Motor neuron (in vitro differentiated cells): ENCODE measurements at places on chromosomes 6 and 20. TPM values are rescaled to one million over a fixed set of nuclear protein-coding genes. Genes with fewer than 3 reads are reported as not detected.

The HLA-DRB1 gene
- not detected in 2 replicates for total RNA-seq

The IPCEF1 gene
- 0.62 and 0.97 TPM in 2 replicates for total RNA-seq

GRCh38 chr6:158165919-158166416 is 2.1 kb downstream of the SERAC1 start:
- ATAC-seq: no peak

The PSORS1C2 gene
- 0.38 TPM in 1 of 2 replicates, not detected in the other for total RNA-seq

GRCh38 chr6:169921853-169922824 is 170.7 kb downstream of the ERMARD start:
- ATAC-seq: peak; percentile 76

The STMND1 gene
- 0.15 TPM in 1 of 2 replicates, not detected in the other for total RNA-seq

The MUC21 gene
- 0.14 and 0.26 TPM in 2 replicates for total RNA-seq

The SMAP1 gene
- total RNA-seq: 25.0 and 25.6 TPM in 2 replicates

The GPANK1 gene
- 15.5 and 17.8 TPM in 2 replicates for total RNA-seq

DNA sequence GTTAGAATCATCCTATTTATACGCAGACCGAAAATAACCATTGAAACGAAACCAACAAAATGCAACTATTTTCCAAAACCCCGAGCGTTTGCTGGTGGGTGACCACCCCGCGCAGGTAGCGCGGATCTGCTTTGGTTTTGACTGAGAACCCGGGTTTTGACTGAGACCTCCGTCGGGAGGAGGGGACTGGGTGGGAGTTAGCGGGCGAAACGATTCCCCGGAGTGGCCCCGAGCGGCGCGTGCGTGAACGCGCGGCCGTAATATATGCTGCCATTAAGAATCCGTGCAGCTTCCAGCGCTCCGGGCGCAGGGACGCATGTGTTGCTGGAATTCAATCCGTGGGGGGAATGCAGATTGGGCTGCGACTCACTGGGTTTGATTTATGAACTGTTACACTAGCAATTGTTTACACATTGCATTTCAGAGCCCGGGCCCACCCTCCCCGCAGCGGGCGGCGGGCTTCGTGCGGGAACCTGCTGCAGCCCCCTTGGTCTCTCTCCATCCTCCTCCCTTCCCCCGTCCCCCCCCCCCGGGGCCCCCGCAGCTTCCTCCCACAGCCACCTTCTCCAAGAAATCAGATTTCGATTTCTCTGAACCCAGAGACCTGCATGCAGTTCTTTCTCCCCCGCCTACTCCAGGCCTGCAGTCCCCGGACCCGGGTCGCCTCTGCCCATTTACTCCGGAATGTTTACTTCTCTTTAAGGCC is 9.9 kb downstream of the NRN1 start:
- peak; percentile 71 for ATAC-seq

DNA sequence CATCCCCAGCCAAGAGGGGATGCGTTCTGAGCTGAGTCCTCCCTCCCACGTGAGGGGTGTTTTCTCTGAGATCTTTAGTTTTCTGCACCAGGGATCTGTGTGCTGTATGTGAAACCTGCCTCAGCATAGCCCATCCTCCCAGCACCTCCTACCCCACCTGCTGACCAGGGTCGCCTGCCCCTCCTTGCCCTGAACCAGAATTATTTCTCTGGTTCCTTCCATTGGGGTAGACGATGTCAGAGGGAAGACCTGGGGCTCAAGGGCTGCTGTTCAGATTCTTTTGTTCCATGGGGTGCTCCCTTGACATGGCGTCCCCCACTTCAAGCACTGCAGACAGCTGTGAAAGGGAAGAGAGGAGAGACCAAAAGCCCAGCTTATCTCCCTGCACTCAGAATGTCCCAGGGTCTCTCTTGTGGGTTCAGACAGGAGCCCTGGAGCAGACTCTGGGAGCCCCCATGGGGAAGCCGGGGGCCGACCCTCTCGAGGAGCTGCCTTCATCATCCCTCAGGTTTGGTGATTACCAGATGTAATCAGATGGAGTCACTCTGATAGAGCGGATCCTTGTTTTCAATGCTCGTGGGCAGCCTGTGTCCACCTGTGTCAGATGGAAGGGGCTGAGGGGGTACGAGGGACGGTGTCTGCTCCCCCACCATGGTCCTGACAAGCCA is 74.3 kb downstream of the ERMARD start:
- ATAC-seq: no peak

GRCh38 chr6:71045296-71045695 is 88.4 kb upstream of the B3GAT2 start:
- no peak for ATAC-seq

The ESR1 gene
- total RNA-seq: 0.67 and 3.4 TPM in 2 replicates

GRCh38 chr20:23311947-23312506 is 38.6 kb upstream of the NXT1 start:
- ATAC-seq: no peak

The BHLHE23 gene
- total RNA-seq: not detected in 2 replicates

GRCh38 chr6:98530732-98531131 is 303.6 kb upstream of the POU3F2 start:
- no peak for ATAC-seq

The CYP21A2 gene
- 0.49 and 4.4 TPM in 2 replicates for total RNA-seq

DNA sequence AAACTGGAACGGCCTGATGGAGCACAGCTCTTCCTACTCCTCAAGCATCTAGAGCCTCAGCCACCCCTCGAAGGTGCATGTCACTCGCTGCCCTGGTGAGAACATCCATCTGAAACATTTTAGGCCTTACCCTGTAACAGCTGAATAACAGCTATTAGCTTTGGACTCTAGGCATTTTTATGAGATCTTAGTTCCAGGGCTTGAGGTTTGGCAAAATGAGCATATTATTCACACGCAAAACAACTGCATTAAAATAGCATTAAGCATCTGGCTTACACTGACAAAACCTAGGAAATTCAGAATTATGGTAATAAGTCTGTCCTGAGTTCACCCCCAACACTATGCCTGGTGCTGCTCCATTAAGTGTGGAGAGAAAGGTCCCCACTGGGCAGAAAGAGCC is 56.1 kb downstream of the ADAT2 start:
- peak; percentile 75 for ATAC-seq

DNA sequence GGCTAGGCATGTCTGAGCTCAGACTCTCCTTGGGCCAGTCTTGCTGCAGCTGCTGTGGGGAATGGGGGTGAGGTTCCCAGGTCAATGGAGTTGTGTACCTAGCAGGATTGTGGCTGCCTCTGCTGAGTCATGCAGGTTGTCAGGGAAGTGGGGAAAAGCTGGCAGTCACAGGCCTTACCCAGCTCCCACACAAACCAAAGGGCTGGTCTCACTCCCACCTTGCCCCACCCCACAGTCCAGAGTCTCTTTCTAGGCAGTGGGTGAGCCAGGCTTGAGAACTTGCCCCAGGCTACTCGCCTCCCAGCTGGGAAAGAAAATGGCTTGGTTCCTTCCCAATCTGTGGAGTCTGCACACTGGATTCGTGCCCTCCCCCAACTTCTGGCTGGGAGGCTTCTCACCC is 65.7 kb downstream of the SCP2D1 start:
- ATAC-seq: peak; percentile 53

DNA sequence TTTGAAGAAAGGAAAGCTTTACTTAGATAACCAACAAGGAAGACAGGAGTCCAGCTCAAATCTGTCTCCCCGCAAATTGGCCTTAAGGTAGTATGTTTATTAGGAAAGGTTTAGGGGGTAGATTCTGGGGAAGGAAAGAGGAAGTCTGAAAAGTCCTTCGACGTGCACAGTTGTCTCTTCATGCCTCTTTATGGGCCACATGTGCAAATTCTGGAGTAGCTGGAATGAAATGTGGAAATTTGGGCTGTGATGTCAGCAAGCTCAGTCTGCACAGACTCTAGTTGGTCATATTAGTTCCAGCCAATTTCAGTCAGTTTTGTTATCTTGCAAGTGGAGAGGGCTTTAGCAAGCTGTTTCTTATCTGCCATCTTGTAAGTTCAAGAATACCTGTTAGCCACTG is 50.1 kb downstream of the NUP153 start:
- no peak for ATAC-seq

GRCh38 chr20:49794336-49795134 is 18.1 kb upstream of the SLC9A8 start:
- peak; percentile 41 for ATAC-seq

DNA sequence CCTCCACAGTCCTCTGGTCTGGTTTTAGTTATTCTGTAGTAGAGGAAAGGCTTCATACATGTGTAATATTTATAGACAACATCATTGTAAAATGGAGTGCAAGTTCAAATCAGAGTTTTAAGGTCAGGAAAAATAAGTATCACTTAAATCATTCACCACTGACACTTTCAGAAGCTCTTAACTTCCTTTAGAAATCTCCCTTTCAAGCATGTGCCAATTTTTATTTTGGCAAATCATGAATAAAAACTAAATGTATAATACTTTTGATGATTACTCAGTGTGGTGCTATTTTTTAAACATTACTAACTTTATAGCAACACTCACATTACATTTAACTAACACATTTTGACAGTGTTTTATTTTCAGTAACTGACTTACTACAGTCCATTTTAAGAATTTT is 112.2 kb downstream of the OGFRL1 start:
- no peak for ATAC-seq

The FAM83D gene
- total RNA-seq: 22.0 and 23.7 TPM in 2 replicates

GRCh38 chr6:144823131-144823530 is 538.0 kb downstream of the UTRN start:
- no peak for ATAC-seq

DNA sequence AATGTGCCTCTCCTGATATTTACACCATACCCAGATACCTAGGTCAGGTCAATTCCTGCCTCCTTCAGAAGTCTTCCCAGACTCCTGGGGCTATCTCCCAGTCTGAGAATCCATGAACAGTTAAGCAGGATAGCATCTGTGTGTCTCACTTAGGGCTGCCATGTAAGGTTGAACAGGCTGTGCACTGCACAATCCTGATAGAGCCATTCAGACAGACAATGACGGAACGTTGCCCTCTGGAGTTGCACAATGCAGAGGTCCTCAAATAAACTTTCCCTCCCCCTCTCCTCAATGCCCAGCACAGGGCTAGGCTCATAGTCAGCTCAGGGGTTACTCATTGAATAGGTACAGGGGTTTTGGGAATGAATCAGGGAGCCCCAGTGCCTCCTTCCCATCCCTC is 89.7 kb downstream of the CD40 start:
- no peak for ATAC-seq

DNA sequence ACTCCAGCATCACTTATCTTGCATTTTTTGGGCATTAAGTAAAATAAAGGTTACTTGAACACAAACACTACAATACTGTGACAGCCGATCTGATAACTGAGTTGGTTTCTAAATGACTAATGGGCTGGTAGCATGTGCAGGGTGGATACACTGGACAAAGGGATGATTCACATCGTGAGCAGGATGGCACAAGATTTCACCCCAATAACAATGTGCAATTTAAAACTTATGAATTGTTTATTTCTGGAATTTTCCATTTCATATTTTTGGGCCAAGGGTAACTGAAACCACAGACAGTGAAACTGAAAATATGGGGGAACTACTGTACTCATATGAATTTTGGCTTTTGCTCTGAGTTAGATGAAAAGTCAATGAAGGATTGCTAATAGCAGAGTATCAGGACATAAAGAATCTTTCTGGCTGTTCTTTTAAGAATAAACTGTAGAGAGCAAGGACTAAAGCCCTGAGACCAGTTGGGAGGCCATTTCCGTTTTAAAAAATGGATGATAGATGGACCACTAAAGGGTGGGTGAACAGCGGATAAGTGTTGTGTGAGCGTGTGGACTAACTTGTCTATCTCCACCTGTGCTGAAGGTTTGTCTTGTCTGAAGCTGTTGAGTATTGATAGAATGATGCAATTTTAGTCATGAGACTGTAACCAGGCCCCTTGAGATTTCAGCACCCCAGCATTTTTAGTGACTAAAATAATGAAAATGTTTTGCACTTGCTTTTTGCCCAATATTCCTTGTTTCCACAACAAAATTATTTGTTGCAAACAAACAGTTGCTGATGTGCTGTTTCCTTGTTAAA is 8.2 kb downstream of the SPINT3 start:
- no peak for ATAC-seq

The HAO1 gene
- not detected in 2 replicates for total RNA-seq

GRCh38 chr20:10430000-10430466 is 4.0 kb downstream of the MKKS start:
- ATAC-seq: no peak

- ATAC-seq: no peak
Measured at GRCh38 chr20:38806855-38807655, 1.6 kb downstream of the PPP1R16B start.

DNA sequence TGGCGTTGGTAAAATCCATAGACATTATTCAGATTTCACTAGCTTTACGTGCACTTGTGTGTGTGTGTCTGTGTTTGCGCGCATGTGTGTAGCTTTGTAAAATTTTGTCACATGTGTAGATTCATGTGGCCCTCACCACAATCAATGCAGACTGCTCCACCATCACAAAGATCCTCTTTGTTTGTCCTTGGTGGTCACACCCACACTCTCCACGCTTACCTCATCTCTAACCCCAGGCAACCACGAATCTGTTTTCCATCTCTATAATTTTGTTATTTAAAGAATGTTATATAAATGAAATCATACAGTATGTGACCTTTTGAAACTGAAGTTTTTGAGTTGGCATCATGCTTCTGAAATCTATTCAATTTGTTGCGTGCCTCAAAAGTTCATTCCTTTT is 58.5 kb downstream of the GRM1 start:
- ATAC-seq: no peak

The SYNDIG1 gene
- total RNA-seq: 5.0 and 5.3 TPM in 2 replicates

GRCh38 chr6:26454631-26455030 is 3.1 kb upstream of the BTN2A1 start:
- ATAC-seq: no peak

The SLC22A16 gene
- 0.34 and 0.81 TPM in 2 replicates for total RNA-seq

The LPA gene
- 0.21 and 0.27 TPM in 2 replicates for total RNA-seq

- ATAC-seq: no peak
Measured at GRCh38 chr6:78597966-78598365, 269.4 kb upstream of the IRAK1BP1 start.

GRCh38 chr6:146990821-146991798 is 213.1 kb upstream of the STXBP5 start:
- ATAC-seq: no peak

GRCh38 chr6:157402996-157403685 is 22.2 kb downstream of the ZDHHC14 start:
- no peak for ATAC-seq

DNA sequence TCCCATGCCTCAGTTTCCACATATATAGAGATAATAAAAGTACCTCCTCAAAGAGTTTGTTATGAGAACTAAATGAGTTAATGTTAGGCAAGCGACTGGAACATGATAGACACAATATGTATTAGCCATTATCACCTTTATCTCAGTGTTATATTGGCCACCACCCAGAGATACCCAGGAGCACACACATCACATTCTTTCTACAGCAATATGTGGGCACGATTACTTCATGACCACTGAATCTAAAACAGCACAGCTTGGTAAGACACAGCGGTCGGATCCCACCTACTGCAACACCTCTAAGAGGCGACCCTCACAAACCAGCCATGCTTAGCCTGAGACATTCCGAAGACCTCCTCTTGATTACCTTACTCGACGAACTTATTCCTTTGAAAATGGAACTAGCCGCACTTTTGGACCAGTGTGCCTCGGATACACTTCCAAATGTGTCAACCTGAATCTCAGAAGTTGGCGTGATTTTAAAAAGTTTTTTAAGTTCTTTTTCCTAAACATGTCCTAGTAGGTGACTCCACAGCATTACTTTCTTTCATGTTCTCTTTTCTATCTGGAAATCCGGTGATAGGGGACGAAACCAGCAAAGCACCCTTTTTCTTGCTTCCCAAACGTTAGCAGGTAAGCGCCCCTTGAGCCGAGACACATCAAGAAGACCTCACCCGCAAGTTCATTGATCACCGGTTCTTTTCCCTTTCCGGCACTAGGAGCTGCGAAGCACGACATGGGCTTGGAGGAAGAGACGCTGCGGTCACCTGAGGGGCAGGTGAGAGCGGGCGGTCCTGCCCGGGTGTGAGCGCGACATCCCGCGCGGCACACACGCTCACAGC is 923 bp downstream of the GMDS start:
- ATAC-seq: no peak

The WFDC12 gene
- total RNA-seq: not detected in 2 replicates

- ATAC-seq: peak; percentile 89
Measured at GRCh38 chr6:12472601-12473038, 182.5 kb downstream of the EDN1 start.

The HSPA12B gene
- 0.23 and 0.31 TPM in 2 replicates for total RNA-seq
